ENCODE measurements at places on chromosomes 2 and 18.

DNA sequence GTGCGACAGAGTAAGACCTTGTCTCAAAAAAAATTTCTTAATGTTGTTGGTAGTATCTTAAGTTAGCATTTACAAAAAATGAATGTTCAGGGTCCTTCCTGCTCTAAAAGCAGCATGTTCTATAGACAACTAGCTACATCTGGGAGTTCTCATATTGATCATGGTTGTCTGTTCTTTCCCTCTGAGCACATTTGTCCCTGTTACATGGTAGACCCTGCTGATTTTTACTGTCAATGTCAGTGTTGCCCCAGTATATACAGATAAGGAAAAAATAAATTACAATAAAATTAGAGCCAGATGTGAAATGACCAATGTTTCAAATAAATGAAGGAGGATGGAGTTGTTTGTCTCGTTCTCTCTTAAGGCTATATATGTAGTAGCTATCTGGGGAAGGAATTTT is 63.2 kb downstream of the KCMF1 start:
- DNase-seq = no peak

GRCh38 chr2:120945832-120946499 is 210.3 kb downstream of the GLI2 start:
- no peak for DNase-seq

DNA sequence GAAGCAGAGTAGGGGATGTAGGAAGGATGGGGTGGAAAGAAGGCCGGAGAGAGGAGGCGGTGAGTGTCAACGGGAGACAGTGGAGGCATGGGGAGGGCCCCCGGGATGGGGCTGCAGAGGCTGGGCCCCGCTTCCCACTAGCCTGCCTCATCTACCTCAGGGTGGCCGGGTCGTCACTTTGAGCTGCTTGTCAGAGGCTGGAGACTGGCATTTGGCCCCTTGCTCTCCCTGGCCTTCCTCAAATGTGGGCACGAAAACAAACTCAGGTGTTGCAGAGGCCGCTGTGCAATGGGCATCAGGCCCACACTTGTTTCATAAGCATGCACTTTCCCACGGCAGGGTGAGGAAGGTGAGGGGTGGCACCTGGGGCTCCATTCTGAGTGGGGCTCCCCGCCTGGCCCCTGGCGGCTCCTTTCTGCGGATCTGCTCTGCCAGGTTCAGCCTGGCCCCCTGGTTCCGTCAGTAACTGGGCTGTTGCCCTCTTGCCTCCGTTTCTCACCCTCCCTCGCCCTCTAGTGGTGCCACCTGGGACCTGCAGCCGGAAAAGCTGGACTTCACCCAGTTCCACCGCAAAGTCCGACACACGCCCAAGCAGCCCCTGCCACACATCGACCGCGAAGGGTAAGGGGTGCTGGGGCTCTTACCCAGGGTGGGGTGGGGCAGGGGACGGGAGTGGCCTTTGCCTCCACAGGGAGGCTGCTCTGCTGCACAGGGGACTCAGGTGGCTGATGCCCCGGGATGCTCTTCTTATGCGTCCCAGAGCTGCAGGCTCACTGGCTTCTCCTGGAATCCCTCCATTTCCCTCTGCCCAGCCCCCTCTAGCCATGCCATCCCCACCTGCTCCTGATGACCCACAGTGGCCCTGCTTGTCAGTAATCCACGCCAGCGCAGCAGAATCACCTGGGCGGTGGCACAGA is 125.4 kb downstream of the CTIF start:
- DNase-seq = peak; percentile 38

DNA sequence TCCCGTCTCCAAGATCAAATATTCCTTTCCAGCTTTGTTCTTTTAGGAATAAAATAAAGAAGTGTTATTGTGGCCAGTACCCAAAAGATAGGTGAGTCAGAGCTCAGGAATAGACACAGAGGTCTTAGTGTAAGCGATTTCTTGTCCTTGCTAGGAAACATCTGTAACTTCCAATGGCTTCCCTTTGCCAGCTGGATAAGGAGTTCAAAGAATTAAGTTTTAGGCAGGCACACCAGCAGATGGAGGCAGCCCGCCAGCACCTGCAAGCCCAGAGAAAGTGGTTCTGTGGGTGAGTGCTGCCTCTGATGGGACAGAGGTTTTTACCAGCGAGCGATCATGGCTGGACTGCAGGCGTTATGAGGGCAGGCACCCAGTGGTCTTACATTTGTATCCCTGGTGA is 125.4 kb downstream of the MGAT5 start:
- DNase-seq = no peak

DNA sequence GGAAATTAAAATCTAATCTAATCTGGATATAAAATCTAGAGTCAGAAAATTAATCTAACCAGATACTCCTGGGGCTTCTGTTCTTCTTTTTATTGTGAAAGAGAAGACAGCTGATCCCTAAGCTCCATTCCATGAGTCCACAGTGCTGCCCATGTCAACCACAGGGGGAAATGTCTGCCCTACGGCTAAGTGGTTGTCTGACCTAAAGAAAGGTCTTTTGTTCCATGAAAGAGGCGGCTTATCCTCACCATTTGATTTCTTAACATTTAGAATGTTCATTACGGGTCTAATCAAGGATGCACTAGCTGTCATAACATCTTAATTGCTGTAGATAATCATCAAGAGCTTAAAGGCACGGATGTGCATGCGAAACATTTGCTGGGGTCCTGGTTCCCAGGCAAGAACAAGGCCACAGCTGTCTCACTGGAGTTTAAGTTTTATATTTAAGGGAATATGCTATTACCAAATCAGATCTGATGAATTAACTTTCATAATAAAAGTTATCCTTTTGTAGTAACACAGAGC is 162.6 kb downstream of the PAX3 start:
- DNase-seq = no peak

DNA sequence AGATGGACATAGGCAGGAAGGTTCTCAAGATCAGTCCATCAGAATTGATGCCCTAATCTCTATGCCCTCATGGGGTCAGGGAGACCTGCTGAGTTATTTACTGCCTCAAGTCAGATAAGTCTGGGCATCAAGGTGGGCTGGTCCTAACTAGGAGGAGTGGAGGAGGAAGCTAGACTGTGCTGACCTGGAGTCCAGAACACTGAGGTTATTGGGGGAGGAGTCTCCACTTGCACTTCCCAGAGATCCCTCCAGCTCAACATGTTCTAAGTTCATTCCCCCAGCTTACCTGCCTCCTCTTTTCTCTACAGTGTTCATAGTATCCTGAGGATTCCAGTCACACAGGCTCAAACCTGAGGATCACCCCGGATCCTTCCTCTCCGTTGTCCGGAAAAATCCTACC is 19.3 kb downstream of the EVA1A start:
- no peak for DNase-seq

DNA sequence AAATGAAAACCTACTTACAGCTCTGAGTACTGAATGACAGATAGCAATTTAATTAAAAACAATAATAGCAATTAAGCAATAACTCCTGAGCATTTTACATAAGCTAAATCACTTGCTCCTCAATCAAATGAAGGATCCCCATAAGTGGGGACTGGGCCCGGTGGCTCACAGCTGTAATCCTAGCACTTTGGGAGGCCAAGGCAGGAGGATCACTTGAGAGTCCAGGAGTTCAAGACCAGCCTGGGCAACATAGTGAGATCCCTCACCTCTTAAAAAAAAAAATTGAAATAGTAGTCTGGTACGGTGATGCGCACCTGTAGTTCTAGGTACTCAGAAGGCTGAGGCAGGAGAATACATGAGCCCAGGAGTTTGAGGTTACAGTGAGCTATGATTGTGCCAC is 13.4 kb downstream of the STAM2 start:
- no peak for DNase-seq

DNA sequence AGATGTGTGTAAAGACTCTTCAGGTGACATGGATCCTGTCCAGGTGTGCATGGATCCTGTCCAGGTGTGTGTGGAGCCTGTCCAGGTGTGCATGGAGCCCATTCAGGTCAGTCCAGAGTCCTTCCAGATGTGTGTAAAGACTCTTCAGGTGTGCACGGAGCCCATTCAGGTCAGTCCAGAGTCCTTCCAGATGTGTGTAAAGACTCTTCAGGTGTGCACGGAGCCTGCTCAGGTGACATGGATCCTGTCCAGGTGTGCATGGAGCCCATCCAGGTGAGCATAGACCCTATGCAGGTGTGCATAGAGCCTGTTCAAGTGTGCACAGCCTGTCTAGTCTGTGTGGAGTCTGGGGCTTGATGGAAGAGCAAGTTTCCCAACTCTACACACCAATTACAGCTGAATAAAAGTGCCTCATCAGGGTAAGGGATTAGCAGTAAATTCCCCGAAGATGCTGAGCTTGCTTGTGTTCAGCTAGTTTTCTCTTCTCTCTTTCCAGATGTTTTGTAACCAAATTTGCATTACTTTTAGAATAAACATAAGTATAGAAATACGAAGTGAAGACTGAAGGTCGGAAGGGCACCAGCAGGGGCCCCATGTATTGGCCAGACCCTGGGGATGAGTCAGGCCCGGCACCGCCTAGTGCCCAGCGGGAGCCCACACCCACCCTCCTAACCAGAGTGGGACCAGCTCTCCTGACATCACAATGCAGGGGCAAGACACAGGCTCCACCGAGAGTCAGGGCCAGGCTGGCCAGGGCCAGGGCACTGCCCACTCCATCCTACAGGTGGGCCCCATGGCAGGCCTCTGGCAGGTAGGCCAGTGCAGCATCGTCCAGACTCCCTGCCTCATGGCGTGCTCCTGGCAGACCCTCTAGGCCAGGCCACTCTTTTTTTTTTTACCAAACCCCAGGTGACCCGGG is 38.6 kb upstream of the GPC1 start:
- no peak for DNase-seq

- DNase-seq = no peak
Observed at GRCh38 chr2:63544017-63544627, 44.2 kb downstream of the WDPCP start.

GRCh38 chr2:219542931-219543595 is 546 bp downstream of the CHPF start:
- peak; percentile 15 for DNase-seq

- DNase-seq = peak; percentile 33
Observed at GRCh38 chr2:234292205-234292961, 204.5 kb downstream of the ARL4C start.

DNA sequence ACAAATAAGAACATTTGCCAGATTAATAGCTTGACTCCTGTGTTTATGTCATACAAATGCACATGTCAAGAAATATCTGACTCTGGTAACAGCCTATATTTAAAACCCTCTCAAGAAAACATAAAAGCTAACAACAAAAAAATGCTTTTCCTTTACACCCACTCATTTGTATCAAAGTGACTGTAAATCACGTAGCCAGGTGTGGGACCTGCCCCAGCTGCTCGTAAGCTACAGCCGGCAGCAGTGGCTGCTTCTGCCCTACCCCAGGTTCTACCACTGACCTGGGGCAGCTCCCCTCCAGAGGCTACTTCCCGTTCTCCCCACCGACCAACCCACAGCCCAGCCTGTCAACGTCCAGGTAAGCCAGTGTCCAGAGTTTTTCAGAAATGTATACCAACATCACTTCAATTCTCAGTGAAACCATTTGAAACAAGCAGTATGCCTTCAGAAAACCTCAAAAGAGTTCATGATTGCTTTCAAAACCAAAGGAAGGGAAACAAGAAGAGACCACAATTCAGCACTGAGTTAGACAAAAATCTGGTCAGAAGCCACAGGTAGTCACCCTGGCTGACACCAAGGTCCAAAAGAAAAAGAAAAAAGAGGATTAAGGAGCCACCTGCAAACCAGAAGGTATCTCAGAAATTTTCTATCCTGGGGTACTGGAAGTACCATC is 40.4 kb downstream of the KIDINS220 start:
- no peak for DNase-seq

GRCh38 chr2:96684883-96685576 is 42.5 kb downstream of the FER1L5 start:
- DNase-seq = no peak

GRCh38 chr2:17079262-17079661 is 413.6 kb upstream of the CYRIA start:
- DNase-seq = no peak

GRCh38 chr2:42117923-42118753 is 51.0 kb upstream of the EML4 start:
- DNase-seq = no peak

- DNase-seq = no peak
Observed at GRCh38 chr2:7292154-7292691, 375.0 kb downstream of the RNF144A start.

DNA sequence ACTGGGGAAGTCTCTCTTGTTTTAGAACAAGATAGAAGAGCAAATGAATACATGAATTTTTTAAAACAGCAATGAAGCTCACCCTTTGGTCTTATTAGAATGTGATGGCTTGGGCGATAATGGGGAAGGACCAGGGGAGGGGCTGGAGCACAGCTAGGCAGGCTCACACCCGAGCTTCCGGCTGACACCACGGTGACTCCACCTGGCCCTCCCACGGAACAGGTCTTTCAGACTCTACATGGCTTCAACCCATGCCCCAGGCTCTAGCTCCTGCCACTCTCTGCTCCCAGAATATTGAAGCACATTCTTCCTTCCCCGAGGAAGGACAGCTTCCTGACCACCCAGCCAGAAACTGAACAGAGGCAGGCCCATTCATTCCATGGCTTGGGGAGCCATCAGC is 127.5 kb upstream of the AGAP1 start:
- no peak for DNase-seq

DNA sequence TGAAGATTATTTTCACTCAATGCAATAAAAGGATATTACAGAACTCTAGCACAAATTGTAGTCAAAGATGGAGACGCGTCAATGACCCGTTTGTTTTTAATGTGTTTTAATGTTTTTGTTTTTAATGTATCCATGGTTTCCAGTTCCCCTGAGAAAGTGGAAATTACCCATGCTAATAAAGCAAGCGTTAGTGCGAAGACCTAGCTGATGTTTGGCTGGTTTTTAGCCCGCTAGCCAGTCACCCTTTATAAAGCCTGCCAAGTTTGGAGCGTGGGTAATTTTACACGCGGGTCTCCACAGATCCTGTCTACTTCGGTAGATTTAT is 430 bp upstream of the CHMP1B start:
- no peak for DNase-seq

DNA sequence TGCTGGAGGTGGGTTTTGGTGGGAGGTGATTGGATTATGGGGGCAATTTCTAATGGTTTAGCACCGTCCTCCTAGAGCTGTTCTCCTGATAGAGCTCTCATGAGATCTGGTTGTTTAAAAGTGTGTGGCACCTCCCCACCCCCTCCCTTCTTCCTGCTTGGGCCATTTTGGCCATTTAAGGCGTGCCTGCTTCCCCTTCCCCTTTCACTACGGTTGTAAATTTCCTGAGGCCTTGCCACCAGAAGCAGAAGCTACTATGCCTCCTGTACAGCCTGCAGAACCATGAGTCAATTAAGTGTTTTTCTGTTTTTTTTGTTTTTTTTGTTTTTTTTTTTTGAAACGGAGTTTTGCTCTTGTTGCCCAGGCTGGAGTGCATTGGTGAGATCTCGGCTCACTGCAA is 335.7 kb upstream of the HS6ST1 start:
- no peak for DNase-seq

GRCh38 chr2:81767187-81767912 is 1462.8 kb upstream of the LRRTM1 start:
- no peak for DNase-seq

- DNase-seq = no peak
Observed at GRCh38 chr2:120937686-120938044, 202.0 kb downstream of the GLI2 start.

- DNase-seq = no peak
Observed at GRCh38 chr2:75547345-75548035, 13.2 kb downstream of the EVA1A start.

- DNase-seq = no peak
Observed at GRCh38 chr2:236776695-236777251, 207.1 kb downstream of the ACKR3 start.

- DNase-seq = no peak
Observed at GRCh38 chr2:210626849-210627248, 70.5 kb downstream of the CPS1 start.

GRCh38 chr2:214127571-214127970 is 283.3 kb upstream of the VWC2L start:
- DNase-seq = no peak

All from stimulated activated CD8-positive, alpha-beta memory T cell treated with anti-CD3 and anti-CD28 coated beads, Interleukin-4, amount 100 ng/mL, for 24 hours (primary cell).